GM03348 (cell line): ENCODE measurements at places on chromosomes 2 and 18.

DNA sequence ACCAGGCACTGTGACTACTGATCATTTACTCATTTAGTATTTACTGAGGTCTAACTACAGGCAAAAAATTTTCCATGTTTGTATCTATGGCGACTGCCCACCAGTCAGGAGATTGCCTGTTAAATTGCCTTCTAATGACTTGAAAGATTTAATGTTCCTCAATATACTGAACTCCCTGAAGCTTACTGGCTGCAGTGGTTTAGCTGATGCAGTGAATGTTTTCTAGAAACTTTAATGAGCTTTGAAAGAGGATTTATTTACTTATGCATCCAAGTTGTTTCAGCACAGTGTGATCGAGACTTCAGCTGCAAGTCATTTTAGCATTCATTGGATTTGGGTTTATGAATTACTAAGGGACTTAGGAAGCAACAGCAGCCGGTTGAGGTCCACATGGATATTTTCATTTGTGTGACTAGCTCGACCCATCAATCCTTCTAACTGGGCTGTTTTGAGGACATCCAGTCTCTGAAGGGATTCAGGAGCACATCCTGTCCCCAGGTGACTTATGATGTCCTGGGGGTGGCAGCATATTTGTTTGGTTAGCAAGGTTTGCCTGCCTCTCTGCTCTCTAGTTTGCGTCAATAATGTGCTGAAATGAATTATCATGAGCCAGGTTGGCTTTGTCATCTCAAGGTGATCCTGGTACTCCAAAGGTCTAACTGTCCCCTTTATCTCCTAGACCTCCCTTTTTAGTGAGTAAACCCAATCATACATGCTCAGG is 26.8 kb downstream of the ACMSD start:
- DNase-seq, result no peak

- DNase-seq, result no peak
Measured at GRCh38 chr2:5694306-5694705, 2.1 kb downstream of the SOX11 start.

DNA sequence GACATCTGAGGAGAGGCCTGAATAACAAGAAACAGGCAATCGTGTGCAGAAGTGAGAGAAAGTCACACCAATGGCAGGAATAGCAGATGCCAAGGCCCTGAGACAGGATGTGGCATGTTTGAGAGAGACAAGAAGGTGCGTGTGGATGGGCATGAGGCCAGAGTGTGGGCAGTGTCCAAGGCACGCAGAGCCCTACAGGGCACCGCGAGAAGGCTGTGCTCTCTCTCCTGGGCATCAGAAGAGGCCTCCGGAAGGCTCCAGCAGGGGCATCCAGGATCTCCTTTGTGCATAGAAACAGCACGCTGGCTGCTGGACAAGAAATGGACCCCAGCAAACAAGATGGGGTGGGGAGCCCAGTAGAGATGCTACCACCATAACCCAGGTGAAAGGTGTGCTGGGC is 239.0 kb upstream of the RAB6C start:
- no peak for DNase-seq

DNA sequence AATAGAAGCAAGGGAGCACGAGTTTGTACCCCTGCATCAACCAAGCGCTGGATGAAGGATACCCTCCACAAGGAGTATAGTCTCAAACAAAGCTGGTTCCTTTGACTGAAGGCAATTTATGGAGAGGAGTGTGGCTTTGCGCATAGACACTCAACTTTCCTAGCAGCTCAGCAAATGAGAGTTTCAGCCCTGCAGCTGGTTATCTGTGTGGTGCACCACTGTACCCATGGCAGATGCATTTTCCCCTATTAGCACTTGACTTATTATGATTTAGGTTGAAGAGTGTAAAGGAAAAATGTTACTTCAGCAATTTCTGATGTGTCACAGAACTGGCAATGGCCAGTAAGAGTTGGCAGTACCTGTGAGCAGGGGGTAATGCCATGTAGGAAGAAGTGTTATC is 440.1 kb upstream of the LINC00305 start:
- DNase-seq, result no peak

- peak; percentile 7 for DNase-seq
Measured at GRCh38 chr2:190477661-190478454, 56.7 kb downstream of the NEMP2 start.

- DNase-seq, result no peak
Measured at GRCh38 chr2:39732482-39732881, 46.6 kb downstream of the THUMPD2 start.

DNA sequence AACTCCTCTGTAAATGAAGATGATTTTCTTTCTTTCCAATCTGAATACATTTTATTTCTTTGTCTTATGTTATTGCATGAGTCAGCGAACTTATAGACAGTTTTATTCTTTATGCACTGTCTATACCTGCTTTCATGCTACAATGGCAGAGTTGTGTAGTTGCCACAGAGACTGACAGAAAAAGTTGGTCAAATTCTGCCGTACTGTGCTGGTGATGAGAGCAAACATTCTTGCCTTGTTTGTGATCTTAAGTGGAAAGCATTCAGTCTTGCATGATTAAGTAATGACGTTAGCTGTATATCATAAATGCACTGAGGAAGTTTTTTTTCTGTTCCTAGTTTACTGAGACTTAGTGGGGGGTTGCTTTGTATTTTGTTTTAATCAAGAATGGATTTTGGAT is 32.9 kb downstream of the ZC3H15 start:
- peak; percentile 46 for DNase-seq

DNA sequence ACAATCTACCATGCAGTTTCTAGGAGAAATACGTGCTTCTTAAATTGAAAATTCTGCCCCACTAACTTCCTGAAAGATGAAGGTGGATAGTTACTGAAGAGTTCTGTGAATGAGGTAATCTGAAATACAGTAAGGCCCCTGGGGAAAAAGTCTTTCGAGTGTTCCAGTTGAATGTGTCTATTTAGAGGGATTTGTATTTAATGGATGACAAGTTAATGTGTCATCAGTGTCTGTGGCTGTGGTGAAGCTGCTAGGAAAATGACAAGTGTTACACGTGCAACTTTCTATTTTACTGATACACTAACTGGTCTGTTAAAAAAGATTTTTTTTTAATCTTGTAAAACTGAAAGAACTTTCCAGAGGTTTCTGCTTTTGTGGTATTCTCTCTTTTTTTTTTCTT is 384.6 kb downstream of the STK39 start:
- no peak for DNase-seq

- no peak for DNase-seq
Measured at GRCh38 chr18:70453058-70453775, 164.4 kb downstream of the SOCS6 start.

GRCh38 chr2:23286758-23287704 is 97.9 kb upstream of the KLHL29 start:
- peak; percentile 81 for DNase-seq

DNA sequence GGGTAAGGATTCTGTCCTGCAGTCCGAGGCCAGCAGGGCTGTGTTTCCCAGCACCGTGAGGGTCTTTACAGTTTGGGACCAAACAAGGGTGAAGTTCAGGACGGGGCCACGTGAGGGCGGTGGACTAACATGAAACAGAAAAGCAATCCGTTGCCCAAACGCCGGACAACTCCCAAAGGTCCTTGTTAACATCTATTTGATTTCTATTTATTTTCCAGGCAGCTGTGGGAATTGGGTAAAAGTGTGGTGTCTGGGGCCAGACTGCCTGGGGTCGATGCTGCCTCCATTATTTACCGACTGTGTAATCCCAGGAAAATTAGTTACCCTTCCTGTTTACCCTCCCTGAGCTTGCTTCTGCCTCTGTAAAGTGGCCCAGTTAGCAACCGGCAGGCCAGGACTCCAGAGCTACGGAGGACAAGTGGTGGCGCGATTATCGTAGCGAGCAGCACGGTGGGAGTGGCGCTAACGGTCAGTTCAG is 66.3 kb upstream of the TCF7L1 start:
- peak; percentile 75 for DNase-seq

DNA sequence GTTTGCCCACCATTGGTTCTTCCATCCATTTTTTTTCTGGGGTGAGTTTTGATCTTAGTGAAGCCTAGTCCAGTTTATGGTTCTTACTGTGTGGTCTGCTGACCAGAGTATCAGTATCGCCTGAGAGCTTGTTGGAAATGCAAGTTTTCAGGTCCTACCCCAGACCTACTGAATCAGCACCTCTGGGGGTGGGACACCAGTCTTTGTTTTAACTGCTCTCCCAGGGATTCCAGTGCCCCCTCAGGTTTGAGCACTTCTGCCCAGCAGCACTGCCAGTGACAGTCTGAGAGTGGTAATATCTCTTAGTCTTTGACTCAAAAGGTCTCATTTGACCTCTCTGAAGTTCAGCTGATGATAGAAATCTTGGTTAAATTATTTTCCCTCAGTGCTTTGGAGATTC is 269.3 kb downstream of the ALPK2 start:
- DNase-seq, result no peak

DNA sequence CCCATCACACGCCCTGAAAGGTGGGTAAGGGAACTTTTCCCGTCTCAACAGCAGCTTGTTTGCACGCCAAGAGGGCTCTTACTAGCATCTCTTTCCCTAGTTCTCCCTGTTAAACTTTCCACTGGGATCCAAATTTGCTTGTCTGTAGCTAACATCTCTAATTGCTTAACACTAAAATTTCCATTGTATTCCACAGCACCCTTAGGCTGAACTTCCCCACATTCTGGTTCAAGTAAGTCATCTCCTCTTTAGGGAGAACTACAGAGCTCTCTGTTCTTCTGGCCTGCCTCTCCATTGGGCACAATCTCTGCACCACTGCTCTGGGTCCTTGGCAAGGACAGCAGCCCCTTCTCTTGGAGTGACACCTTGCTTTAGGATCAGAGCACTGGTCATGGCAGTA is 24.0 kb downstream of the UNC50 start:
- no peak for DNase-seq

DNA sequence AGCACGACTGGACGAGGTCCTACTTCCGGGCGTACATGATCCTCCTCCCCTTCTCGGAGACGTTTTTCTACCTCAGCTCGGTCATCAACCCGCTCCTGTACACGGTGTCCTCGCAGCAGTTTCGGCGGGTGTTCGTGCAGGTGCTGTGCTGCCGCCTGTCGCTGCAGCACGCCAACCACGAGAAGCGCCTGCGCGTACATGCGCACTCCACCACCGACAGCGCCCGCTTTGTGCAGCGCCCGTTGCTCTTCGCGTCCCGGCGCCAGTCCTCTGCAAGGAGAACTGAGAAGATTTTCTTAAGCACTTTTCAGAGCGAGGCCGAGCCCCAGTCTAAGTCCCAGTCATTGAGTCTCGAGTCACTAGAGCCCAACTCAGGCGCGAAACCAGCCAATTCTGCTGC is 24.8 kb downstream of the LYPD1 start:
- DNase-seq, result no peak

GRCh38 chr18:28080876-28081300 is 96.0 kb downstream of the CDH2 start:
- no peak for DNase-seq

DNA sequence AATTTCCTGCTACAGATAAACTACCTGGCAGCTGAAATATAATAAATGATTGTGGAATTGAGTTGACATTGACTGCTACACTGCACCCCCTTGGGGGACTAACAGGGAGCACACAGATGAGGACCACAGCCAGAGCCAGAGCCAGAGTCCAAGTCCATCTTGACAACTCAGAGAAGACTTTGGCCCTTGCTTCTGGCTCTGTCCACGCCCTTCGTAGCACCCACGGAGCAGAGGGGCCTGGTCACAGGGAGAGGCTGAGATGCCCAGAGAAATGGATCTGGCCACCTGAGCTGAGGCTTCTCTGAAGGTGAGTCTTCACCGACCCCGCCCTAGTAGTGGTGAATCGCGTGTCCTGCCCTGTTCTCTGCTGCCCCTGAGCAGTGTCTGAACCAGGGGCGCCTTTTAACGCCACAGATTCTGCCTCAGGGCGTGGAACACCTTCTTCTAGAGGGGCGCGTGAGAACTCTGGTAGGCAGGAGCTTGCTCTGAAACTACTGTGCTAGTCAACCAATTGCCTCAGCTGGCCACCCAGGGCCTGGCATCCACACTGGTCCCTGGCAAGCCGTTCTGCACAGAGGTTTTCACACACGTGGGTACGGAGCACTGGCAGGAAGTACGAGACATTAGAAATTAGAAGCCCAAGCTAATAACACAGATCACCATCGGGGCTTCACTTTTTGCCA is 35.7 kb upstream of the MAT2A start:
- DNase-seq, result no peak

GRCh38 chr2:206204710-206205109 is 45.0 kb downstream of the EEF1B2 start:
- DNase-seq, result no peak

DNA sequence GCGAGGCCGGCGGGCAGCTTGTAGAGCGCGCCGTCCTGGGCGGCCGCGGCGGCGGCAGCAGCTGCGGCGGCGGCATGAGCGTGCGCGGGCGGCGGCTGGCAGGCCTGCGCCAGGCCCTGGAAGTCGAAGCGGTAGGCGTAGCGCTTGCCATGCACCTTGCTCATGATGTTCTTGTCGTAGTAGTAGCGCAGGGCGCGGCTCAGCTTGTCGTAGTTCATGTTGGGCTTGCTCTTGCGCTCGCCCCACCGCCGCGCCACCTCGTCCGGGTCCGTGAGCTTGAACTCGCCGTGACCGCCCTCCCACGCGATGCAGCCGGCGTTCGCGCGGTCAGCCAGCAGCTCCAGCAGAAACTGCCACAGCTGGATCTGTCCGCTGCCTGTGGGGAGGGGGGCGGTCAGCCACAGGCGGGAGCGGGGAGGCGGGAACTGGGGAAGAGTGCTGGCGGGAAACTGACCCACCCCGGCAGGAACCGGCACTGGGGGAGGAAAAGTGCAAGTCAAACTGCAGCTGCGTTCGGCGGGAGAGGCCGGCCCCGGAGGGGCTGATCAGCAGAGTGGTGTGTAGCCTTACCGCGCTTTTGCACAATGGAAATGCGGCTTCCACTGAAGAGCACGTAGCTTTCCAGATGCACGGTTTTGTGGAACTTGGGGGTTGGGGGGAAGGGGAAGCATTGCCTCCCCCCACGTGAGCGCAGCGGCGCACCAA is 3.0 kb downstream of the FEV start:
- DNase-seq, result no peak

- DNase-seq, result no peak
Measured at GRCh38 chr2:3222636-3223035, 155.0 kb downstream of the EIPR1 start.

DNA sequence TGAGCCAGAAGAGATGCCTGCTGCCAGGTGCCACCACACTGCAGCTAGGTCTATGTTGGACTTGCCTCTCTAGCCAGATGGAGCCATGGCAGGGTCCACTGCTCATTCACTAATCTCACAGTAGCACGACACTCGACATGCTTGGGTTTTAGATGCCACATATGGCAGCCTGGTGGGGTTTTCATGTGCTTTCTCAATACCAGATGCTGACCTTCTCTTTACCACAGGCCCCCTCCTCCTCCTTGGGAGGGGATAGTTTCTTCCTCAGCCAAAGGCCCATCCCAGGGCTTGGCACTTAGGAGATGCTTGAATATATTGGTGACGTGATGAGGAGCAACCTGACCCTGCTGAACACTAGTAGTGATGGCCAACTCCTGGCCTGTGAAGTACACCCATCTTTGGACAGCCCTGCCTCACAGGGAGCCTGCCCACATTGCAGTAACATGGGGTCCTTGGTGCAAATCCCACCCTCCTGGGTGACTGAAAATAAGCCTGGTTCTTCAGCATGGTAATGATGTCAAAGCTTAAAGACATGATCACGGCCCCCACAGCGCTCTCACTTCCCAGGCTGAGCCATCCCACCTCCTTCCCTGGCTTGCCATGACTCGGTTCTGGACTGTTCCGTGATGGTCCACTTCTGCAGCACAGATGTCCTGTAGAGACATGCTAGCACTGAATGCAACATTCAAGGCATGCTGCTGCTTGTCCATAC is 227.5 kb downstream of the SH3RF3 start:
- DNase-seq, result no peak

- no peak for DNase-seq
Measured at GRCh38 chr2:192749611-192750200, 555.0 kb upstream of the TMEFF2 start.

- DNase-seq, result no peak
Measured at GRCh38 chr2:225340923-225341322, 58.6 kb upstream of the NYAP2 start.

- DNase-seq, result peak; percentile 88
Measured at GRCh38 chr2:234451852-234452625, 44.8 kb downstream of the ARL4C start.
